IMR-90 (cell line): ENCODE measurements at places on chromosomes 1 and 21. TPM values are rescaled to one million over a fixed set of nuclear protein-coding genes. Genes with fewer than 3 reads are reported as not detected.
A peak's percentile ranks its signal among the peaks of the same experiment; 100 is the strongest.

DNA sequence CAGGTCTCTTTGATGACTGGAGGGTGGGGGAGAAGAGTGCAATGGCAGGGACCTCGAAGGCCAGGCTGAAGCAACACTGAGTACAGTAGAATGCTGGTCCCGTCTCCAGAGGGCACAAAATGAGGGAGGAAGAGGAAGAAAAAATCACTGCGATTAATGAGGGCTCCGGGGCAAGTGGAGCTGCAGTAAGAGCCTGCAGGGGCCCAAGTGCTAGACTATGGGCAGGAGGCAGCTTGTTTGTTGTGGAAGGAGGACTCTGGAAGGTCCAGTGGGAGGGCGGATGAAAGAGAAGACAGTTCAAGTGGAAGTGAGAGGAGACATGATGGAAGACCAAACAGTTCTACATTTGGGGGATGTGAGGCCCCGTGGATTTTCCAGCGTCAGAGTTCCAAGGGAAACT, 17.4 kb downstream of the TMCC2 start:
- no peak for DNase-seq

GRCh38 chr1:22133247-22133930, 9.5 kb downstream of the WNT4 start:
- DNase-seq = no peak

Gene MAGOH
- total RNA-seq = 3.8 and 26.4 TPM in 2 replicates

Gene C1orf116
- total RNA-seq = under 0.01 TPM in 1 of 2 replicates, not detected in the other

Gene BRDT
- not detected in 2 replicates for total RNA-seq

GRCh38 chr1:221810406-221810805, 68.5 kb upstream of the DUSP10 start:
- peak; percentile 90 for DNase-seq

DNA sequence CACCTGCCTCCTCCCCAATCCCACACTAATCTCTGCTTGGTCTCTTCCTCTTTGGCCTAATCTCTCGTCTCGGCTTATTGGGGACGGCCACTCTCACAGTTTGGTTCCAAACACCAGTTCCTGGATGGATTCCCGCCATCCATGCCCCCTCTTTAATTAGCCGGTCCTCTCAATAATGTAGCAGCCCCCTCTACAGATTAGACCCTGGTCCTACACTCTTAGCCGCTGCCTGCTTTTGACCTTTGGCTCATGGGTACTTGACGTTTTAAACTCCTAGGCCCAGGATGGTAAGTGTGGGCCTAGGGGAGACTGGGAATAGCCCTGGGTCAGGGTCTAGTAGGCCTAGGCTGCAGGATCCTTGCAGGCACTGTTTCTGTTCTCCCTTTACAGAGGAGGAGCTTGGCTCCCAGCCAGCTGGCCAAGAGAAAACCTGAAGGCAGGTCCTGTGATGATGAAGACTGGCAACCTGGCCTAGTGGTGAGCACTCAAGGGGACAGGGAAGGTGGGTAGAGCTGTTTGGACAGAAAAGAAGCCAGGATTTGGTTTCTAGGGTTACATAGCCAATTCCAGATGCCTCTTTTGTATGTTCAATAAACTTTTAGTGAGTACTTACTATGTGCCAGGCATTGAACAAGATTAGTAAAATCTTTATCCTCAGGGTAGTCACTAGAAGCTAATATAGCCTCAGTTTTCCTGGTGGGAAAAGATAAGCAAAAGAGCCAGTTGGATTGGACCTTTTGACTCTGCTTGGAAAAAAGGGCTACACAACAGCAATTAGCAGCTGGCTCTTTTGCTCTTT, 758 bp downstream of the RAD54L start:
- no peak for DNase-seq
